AG08396 (cell line): ENCODE measurements at places on chromosomes 6 and 20.

GRCh38 chr6:14121936-14122344, 4.4 kb downstream of the CD83 start:
- DNase-seq, result no peak

DNA sequence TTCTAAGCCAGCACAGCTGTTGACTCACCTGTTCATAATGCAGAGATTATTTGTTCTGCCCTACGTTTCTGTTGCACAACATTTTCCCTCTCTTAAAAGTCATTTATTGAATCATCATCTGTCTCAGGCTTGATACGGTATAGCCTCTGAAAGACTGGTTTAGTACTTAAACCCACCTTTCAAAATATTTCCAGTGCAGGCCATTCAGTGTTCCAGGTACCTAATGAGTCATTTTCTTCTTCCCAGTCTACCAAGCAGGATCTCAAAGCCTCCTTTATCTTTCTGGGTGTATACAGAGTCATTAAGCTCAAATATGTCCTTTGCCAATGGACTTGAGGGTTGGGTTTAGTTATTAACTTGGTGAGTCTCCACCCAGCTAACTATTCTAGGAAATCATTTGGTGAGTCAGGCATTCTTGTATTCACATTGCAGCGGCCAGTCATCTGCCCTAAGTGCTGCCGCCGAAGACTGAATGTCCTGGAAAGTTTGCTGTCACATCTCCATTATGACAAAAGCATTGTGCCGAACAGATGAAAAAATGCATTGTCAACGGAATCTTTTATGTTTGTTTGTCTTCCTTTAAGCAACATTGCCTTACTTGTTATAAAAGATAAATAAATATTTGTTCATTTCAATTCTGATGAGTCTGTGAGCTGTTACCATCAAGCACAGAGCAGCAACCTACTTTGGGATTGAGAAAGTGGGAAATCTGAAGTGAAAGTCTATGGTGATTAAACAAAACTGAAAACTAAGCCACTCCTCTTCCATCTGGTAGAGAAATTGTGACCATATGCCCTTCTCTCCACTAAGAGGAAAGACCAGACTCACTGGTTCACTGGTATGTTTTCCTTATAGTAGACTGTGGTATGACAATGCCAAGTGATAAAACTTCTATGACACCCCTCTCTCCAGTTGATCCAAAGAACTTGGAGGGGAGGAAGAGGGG, 14.3 kb upstream of the FAM135A start:
- peak; percentile 23 for DNase-seq

DNA sequence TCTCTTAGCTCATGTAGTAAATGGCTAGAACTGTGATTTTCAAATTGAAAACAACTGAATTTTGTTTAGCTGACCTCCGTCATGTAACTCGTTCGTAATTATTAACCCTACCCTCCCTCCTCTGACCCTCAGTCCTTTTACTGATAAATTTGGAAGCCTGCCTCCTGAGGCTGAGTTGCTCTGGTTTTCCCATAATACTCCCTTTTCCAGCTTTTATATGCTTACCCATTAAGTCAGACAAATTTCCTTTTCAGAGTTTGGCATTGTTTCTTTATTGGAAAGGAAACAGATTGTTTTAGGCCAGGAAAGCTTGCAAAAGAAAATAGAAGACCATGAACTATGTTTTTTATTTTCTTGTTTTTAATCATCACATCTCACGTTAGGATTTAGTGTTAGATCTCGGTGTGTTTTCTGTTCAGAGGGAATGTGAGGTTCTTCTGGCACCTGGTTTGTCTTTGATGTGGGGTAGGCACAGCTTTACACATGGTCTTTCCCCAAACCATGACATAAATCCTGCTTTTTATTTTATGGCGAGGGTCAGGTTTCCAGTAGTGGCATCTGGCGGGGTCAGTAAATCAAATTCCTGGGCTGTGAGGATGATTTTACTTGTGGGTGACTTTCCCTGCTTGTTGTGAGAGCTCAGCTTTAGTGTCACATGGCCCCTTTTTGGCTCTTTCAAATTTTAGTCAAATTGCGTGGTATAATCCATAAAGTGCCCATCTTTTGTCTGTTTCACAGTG, 24.5 kb downstream of the PLCB4 start:
- no peak for DNase-seq

DNA sequence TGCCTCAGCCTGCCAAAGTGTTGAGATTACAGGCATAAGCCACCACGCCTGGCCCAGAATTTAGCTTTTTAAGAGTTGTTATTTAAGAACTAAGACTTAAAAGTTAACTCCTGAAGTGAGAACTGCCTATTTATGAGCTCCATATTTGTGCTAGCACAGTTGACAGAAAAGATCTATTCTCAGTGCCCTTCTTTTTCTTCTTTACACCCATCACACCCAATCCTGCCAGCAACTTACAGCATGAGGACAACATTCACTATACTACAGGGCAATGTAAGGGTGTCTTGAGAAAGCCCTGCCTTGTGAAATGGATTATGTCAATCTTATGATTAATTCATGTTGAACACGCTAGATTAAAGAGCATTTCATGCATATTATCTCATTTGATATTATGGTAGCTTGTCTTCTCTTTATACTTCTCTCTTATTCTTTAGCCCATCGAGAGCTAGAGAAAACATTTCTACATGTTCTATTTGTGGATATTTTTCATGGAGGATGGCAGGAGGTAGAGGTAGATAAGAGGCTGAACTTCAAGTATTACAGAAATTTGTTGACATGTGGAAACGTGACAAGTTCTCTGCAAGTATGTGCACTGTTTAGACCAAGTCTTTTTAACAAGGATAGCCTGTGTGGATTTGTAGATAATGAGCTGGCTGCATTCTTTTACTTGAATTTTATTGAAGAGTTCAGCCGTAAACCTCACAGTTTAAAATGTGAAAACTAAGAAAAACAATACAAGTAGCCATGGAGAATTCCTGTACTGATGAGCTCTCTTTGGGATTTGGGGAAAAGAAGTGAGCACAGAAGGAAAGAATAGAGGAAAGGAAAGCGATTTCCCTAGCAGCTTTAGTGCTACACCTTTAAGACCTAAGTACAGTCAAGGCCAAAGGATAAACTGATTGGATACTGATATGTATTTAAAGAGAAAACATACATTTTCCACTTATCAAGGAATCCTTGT, 212.2 kb downstream of the ARHGAP18 start:
- no peak for DNase-seq

GRCh38 chr20:4444404-4444803, 277.3 kb upstream of the PRND start:
- no peak for DNase-seq

GRCh38 chr20:6956574-6956973, 189.1 kb downstream of the BMP2 start:
- no peak for DNase-seq

DNA sequence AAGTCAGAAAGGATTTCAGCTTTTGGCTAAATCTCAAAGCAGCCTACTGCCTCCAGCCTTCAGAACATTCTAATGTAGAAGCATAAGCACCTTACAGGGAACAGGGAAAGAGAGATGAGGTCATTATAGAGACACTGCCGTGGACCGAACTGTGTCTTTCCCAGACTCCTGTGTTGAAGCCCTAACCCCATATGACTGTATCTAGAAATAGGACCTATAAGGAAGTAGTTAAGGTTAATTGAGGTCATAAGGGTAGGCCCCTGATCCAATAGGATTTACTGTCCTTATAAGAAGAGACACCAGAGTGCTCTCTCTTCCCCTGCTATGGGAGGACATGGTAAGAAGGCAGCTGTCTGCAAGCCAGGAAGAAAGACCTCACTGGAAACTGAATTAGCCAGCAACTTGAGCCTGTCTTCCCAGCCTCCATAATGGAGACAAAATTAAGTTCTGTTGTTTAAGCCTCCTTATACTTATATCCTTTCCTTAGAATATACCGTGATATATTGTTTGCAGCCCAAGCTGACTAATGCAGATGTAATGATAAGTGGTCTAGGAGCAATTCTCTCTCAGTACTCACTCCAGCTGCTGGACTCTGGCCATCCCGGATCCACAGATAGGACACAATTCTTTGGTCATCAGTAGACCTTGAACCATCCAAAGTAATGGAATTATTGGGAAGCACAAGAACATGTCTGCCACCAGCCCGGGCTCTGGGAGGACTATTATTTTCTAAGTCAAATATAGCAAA, 71.4 kb downstream of the ALDH5A1 start:
- no peak for DNase-seq

DNA sequence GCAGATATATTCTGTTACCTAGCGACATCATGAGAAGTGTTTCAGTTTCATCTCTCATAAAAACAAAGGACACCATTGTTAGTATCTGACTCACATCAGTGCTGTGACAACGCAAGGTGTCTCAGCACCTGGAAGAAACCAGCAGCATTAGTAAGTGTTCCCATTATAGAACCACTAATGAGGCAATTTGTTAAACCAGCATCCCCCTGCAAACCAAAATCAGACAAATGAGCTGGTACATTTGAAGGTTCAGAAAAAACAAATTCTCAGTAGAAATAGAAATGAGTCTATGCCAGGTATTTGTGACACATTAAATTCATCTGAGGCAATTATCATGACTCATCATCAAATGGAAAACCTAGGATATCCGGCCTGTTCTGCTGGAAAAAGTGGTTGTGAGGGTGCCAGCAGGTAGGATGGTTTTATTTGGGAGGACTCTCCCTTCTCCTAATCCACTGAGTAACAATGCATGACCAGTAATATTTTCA, 151.7 kb downstream of the TMEM200A start:
- no peak for DNase-seq
